ENCODE measurements at places on chromosomes 12 and 14.
A peak's percentile ranks its signal among the peaks of the same experiment; 100 is the strongest.

DNA sequence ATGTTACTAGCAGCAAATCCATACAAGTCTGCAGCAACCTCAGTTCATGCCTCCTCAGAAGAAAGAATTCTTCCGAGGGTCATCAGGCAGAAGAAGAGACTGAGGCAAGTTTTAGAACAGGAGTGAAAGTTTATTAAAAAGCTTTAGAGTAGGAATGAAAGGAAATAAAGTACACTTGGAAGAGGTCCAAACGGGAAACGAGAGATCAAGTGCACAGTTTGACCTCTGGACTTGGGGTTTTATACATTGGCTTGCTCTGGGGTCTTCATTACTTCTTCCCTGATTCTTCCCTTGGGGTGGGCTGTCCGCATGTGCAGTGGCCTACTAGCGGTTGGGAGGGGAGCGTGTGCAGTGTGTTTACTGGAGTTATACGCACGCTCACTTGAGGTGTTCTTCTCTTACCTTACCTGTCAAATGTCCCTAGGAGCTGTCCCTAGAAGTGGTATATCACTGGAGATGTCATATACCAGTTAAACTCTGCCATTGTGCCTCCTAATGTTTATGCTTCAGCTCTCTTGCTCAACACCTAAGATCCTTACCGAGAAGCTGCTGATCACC is 372.8 kb upstream of the KITLG start:
- DNase-seq = no peak

DNA sequence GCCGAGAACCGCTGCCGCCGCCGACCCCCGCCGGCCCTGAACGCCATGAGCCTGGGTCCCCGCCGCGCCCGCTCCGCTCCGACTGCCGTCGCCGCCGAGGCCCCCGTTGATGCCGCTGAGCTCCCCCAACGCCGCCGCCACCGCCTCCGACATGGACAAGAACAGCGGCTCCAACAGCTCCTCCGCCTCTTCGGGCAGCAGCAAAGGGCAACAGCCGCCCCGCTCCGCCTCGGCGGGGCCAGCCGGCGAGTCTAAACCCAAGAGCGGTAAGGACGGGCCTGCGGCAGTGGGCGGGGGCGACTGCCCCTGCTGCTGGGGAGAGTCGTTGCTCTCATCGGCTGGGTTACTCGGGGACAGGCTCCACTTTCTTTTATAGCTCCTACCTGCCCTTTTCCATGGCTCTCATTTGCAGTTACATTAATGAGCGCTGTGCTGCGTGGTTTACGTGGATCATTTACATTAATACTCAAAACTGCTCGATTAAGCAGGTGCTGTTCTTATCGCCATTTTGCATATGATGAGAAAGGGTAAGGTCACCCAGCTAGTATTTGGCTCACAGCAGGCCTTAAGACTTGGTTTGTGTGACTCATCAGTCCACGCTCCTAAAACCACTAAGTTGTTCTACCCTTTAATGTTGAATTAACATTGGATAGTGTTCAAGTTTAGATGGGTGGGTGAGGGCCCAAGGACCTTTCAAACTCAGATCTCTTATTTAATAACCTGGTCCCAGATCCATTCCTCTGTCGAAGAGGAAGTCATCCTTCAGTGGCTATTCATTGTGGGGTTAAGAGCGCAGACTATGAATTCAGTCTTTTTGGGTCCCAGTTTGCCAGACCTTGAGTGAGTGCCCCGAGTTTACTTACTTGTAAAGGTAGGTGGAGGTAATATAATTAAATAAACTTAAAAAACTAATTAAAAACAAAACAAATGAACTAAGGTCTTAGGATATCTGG is 823 bp downstream of the RNF10 start:
- peak; percentile 57 for DNase-seq

- DNase-seq = no peak
Observed at GRCh38 chr14:98769326-98769725, 502.7 kb downstream of the BCL11B start.

DNA sequence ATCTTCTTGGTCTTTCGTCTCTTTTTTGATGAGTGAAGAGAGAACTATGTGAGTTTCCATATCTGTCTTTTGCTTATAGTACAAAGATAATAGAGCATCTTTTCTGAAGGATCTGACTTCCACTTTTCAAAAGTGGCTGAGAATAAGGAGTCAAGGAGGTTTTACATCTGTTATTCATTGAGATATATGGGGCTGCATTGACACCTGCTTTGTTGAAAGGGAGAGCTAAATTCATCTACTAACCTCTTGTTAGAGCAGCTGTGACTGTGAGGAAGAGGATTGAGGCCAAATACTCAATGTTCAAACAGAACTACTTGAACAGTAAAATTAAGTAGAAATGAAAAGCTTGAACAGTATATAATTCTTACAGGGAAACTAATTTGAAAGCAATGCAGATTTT is 130.2 kb upstream of the ATP2B1 start:
- DNase-seq = no peak
